ENCODE measurements at places on chromosomes 7 and 10. TPM values are rescaled to one million over a fixed set of nuclear protein-coding genes. Genes with fewer than 3 reads are reported as not detected.

DNA sequence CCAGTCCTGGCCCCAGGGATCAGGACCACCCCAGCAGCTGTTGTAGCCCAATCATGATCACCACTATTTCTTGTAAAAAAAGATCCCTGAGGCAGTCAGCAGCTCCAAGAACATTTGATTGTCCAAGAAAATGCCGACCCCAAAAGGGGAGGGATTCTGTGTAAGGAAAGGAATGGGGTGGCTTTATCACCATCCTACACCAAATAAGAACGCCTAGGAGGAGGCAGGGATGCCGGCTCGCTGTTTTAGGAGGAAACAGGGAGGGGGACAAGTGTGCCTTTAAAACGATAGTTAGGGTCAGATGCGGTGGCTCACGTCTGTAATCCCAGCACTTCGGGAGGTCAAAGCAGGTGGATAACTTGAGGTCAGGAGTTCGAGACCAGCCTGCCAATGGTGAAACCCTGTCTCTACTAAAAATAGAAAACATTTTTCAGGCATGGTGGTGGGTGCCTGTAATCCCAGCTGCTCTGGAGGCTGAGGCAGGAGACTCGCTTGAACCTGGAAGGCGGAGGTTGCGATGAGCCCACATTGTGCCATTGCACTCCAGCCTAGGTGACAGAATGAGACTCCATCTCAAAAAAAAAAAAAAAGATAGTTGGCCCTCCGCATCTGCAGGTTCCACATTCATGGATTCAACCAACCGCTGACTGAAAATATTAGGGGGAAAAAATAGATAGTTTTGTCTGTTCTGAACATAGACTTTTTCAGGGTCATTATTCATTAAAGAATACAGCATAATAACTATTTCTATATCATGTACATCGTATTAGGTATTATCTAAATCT, 63.6 kb downstream of the PDIA4 start:
- no peak for DNase-seq

DNA sequence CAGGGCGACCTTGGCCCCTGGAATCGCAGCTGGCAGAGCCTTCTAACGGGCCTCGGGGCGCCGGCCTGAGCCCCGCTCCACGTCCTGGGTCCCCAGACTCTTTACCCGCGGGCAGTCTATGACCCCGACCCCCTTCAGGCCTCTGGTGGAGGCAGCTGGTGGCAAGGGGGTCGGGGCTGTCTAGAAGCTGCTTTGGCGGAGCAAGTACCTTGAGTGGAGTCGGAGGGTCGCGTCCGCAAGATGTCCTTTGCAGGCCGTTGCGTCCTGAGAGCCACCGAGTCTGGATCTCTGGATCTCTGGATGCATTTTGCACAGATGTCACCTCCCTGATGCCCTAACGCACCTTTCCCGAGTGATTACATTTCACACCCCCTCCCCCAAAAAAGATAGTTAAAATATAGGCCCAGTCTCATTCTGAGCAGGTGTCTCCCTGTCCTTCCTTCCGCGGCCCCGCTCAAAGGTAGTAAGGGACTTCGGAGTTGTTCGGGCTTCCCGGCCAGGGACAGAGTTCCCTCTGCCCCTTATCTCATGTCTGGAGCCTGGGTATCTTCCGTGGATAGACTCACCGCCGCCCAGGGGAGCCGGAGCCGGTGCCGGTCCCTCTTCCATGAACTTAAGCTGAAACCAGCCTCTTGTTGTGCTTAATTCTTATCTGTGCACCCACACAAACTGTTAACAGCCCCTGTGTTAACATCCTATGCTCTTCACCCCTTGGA, 457 bp downstream of the ACADSB start:
- peak; percentile 70 for DNase-seq

DNA sequence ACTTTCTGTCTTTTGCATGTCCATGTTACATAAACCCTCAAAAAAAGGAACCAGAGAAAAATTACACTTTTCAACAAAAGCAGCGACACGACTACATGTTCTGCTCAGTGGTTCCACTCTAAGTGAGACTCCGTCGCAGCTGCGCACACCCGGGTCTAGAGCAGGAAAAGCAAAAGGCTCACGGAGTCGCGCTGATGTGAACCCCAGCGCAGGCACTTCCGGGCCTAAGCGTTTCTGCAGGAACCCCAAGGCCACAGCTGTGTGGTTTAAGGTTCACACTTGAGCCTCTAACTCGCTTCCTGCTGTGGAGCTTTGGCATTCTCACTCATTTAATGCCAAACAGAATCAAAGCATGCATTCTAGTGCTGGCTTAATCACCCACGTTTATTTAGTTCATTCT, 240.3 kb downstream of the DNAJB6 start:
- no peak for DNase-seq

GRCh38 chr7:16774294-16774693, 20.7 kb downstream of the TSPAN13 start:
- DNase-seq, result no peak

DNA sequence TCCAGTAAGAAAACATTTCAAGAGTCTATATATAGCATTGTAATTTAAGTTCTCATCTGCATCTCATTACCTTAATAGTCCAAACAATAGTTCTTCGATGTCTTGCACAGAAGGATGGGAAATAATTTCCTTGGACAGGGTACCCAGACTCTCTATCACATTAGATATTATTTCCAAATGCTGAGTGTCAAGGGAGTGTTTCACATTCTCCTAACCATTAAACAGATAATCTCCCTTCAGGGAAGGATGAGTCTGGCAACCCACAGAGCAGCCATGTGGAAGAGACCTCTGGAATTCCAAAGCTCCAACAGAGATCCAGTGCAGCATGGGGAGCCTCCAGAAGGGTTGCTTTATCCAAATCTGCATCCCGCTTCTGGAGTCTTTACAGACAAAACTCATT, 89.6 kb downstream of the FZD1 start:
- peak; percentile 57 for DNase-seq

DNA sequence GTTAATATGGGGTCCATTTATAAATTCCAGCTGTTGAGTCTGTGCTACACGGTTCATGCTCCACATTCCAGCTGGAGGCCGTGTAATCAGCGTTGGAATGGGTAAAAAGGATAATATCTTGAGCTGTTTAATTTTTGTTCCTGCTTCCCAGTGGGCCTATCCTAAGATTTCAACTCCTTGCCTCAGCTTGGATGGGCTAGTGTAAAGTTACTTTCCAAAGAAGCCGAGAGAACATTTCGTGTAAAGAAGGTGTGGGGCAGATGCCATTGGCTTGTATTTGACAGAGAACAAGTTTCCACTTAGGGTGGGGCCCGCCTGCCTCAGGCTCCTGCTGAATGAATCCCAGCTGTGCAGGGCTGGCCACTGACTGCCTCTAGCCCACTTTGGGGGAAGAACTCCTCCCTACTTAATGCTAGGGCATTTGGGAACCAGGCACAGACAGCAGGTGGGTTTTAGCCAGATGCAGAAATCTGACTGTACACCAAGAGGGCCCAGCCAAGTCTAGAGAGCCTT, 125.9 kb upstream of the LYZL2 start:
- DNase-seq, result no peak

FBXL13 gene
- total RNA-seq, result 2.7 TPM

DNA sequence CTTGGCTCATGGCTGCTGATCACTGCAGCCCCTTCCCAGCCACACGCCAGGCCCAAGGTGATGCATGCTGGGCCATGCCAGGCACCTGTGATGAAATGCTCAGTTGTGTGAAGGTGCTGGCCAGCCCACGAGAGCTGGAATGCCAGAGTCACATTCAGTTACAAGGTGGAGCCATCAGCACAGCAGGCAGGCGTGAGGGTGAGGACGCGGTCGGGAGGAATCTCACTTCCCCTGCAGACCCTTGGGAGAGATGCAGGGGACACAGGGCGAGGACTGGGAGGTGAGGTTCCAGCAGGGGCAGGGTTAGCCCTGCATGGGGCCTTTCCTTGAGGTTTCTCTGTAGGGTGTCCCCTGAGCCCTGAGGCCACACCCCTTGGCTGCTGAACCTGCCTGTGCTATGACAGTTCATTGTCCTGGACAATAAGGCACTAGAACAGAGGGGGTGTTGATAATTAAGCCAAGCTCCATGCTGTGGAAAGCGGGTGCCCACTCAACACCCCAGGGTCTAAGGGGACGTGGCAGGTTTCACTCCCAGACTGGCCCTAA, 82.4 kb downstream of the ADARB2 start:
- DNase-seq, result peak; percentile 54

GRCh38 chr10:86329093-86329710, 37.4 kb downstream of the GRID1 start:
- no peak for DNase-seq

ITPRID1 gene
- 21.8 TPM for total RNA-seq

DNA sequence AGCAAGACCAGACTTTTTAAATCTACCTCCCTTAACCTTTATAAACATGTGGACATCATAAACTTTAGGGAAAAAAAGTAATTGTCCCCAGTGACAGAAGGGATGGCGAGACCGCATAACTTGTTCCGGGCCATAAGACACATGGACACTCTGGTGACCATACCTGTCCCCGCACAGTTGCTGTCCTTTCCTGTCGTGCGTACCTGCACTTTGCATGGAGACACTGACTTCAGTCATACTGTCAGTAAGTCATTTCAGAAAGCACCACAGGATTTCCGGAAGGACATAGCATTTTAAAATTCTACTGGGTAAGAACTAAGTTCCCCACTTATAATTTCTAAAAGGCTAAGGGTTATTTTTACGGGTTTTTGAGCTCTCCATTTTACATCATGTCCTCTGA, 120.9 kb downstream of the CREB5 start:
- no peak for DNase-seq

GRCh38 chr7:151725844-151726651, 150.9 kb downstream of the PRKAG2 start:
- no peak for DNase-seq

- no peak for DNase-seq
Observed at GRCh38 chr7:141696348-141696747, 5.6 kb downstream of the DENND11 start.

- no peak for DNase-seq
Observed at GRCh38 chr7:5681423-5681822, 100.0 kb downstream of the RNF216 start.

DNA sequence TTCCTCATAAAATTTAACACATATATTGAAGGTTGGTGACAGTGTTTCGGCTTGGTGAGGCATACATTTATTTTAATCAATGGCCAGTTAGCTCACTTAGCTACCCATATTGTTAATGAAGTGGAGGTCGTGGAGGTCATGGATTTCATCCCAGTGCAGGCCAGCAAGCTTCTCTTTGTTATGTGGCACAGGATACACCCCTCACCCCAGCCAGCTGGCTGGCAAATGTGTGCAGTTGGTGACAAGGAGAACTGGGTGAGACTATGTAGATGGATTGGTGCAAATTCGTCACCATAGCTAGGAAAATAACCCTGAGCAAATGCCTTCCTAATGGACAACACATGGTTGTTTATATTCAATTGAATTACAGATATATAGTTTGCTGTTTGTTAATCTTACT, 50.5 kb upstream of the FOXP2 start:
- DNase-seq, result no peak

DNA sequence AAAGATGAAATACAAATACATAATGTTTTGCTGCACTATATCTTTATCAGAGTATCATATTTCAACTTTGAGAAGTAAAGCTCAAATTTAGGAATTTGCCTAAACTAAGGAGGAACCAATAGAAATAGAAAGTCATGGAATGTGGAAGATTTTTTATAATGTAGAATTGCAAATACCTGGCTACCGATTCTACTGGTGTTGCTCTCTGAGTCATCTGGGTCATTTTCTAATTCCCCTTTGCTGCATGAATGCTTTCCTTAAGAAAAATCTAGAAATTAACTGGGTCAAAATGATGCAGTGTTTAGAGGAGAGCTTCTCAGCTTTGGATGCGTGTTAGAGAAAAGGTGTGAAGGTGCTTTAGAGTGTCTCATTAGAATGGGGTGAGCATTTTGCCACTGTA, 568.9 kb upstream of the ANKRD30A start:
- DNase-seq, result no peak

GRCh38 chr7:111388016-111388415, 174.3 kb downstream of the IMMP2L start:
- DNase-seq, result no peak

- DNase-seq, result no peak
Observed at GRCh38 chr7:102985176-102985783, 72.5 kb downstream of the LRRC17 start.

GRCh38 chr10:49647554-49647953, 31.9 kb upstream of the C10orf53 start:
- no peak for DNase-seq

DNA sequence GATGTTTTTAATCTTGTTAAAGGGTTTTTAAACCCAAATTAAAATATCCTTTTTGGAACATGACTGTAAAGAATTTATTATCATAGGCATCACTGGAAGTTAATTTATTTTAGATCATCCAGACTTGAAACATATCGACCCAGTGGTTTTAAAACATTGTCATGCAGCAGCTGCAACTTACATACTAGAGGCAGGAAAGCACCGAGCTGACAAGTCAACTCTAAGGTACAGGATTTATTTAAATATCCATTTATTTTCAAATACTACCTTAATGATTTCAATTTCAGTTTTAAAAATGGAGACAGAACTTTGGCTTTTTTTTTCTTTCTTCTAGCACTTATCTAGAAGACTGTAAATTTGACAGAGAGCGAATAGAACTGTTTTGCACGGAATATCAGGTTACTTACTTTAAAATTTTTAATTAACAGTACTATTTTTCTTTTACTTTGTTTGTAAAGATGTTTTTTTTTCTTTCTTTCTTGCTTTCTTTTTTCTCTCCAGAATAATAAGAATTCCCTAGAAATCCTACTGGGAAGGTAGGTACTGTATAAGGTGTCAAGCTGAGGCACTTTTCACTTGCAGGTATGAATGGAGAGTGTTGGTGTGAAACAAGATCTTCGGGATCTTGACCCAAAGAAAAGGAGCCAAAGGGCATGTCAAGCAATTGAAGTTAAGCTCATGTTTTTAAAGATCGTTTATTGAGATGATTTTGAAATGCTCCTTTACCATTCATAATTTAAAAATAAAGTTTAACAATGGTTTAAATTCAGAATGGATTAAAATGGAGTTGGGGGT, 1.8 kb downstream of the COMMD3 start:
- no peak for DNase-seq

DNA sequence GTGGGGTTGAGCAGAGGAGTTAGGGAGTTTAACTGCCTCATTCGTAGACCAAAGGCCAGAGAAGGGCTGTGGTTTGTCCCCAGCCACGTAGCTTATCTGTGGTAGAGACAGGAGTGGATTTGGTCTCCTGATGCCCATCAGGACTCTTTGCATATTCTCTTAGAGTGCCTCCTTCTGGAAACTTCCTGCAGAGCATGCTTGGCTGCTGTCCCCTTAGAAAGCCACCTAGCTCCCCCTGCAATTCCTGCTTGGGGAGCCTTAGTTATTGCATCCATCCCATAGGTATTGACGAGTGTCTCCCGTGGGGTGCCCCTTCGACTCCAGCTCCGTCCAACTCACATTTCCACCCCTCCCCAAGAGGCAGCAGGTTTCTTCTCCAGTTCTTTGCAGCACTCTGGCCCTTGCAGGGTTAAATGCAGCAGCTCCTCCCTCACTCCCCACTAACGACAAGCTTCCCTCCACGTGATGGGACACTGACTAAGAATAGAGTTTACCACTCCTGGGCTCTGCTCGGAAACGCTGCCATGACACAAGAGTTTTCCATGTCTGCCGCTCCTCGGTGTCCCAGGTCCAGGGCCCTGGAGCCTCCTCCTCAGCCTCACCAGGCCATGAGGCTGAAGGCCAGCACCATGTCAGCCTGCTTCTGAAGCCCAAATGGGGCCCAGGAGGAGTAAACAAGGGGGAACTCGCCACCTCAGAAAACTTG, 147.8 kb upstream of the UNC5B start:
- no peak for DNase-seq

Measured in endodermal cell (in vitro differentiated cells).